ENCODE measurements at places on chromosomes 6 and 20.

- peak; percentile 21 for DNase-seq
Observed at GRCh38 chr6:43924222-43924702, 154.3 kb downstream of the VEGFA start.

GRCh38 chr6:52788478-52788877, 15.1 kb downstream of the GSTA1 start:
- no peak for DNase-seq

DNA sequence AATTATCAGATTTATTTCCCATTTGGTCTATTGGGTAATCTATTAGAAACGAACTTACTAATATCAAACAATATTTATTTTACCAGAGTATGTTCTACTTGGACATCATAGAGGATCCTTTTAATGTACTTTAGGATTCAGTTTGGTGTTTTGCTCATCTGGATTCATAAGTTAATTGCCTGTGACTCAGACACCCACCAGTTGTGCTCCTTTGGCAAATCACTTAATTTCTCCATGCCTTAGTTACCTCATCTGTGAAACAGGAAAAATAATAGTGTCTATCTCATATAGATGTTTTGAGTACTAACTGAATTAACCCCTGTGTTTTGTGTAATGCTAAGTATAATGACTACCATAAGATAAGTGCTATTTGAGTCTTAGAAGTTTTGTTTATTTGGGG, 292.1 kb downstream of the LAMA2 start:
- DNase-seq: peak; percentile 17

GRCh38 chr6:146657432-146657831, 58.7 kb downstream of the ADGB start:
- DNase-seq: no peak

DNA sequence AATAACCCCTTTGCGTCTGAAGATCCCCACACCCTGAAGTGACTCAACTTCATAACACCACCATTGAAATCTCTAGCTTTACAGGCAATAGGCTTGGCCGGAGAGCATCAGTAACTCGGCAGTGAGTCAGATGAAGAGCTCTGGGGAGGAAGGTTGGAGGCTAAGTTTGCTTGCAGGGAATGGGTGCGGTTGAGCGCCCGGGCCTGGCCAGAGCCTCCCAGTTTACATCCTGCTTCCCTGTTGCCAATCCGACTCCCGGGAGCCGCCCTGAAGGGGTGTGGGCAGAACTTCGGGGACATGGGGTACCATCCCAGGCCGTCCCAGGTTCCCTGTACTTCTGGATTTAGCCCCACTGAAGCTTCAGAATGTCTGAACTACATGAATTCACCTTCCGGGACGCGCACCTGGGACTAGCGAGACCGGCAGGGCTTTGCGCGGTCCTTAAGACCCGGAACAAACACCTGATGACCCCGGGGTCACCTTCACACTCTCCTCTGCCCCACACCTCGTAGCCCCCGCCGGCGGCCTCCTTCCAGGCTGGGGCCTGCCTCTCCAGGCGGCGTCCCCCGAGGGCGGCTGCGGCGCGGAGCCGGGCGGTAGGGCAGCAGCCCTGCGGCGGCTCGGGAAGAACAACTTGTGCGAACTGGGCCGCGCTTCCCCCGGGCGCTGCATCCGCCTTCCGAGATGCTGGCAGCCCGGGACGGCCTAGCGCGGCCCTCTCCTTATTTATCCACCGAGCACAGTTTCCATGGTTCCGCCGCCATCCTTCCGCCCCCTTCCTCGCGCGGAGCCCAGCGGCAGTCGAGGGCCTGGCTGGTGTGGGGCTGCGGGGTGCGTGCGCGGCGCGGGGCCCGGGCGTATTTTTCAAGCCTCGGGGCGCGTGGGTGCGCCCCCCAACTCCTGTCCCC, 56.6 kb upstream of the RREB1 start:
- DNase-seq: peak; percentile 51

DNA sequence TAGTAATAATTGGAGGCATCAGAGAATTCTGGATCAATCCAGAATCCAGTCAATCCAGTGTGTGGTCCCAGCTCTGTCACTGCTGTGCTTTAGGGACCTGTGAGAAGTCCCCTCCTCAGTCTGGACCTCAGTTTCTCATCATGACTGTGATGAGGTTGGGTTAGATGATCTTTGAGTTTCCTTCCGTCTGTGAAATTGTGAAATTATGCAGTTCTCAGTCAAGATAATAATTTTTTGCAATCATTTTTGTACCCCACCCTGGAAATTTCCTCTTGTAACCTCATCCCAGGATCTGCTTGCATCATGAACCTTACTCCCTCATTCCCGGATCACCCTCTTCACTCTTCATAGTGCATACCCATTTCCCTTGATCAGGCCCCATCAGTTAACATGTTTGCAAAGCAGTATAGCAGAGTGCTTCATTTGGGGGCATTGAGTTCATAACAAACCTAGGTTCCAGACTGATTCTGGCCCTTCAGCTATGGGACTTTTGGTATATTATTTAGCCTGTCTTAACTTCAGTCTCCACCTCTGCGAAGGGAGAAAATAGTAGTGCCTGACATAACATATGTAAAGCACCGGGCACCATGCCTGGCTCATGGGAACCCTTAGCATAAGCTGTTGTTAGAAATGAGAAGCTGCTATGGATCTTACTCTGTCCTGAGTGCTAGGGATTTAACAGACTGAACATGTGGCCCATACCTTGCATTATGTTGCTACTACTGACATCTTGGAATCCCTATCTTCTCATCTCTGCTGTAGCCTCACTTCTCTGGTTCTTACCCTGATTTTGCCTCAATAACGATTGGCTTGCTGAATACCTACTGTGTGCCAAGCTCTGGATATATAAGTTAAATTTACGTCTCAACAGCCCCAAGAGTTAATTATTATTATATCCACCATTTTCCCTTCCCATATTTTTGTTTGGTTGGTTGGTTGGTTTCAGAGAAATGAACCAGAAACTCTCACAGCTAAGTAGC, 1.3 kb downstream of the ZNF76 start:
- DNase-seq: no peak

GRCh38 chr20:25989196-25989595, 292.5 kb upstream of the ZNF337 start:
- no peak for DNase-seq
